ENCODE measurements at places on chromosomes 1 and 21. TPM values are rescaled to one million over a fixed set of nuclear protein-coding genes. Genes with fewer than 3 reads are reported as not detected.

The ARTN gene
- not detected for total RNA-seq

DNA sequence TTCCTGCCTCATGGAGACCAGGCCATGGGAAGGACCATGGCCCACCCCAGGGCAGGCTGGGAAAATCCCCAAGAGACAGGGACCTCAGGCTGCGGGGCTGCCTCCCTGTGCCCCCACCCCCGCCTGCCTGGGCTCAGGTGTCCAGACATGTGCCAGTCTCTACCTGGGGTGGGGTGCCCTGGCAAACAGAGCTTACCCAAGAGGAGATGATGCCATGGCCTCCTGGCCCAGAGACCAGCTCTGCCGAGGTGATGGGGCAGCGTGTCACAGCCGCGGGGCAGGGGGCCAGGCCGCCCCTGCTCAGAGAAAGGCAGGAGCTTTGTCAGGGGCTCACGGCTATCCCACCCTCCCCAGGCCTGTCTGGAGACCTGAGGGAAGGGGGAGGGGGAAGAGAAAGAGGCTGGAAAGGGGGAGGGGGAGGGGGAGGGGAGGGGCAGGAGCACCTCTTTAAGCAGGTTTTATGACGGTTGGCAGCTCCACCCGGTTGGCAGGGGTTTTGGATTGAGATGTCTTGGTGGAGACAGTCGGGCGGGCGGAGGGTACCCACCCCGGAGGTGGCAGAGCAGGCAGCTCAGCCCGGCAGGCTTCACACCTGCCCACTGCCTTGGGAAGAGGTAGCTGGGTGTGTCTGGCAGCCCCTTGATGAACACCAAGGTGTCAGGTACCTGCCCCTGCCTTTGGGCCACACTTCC is 101.5 kb upstream of the IFFO2 start:
- peaks cover 3% of the 10 kb centered on the region for H3K4me1 ChIP-seq
- H3K27ac ChIP-seq, result no peak overlapping the region
- no peak for DNase-seq
- H3K4me3 ChIP-seq, result no peak overlapping the region
- no peaks in the 10 kb centered on the region for H3K36me3 ChIP-seq

- DNase-seq, result no peak
- no peaks in the 10 kb centered on the region for H3K36me3 ChIP-seq
- peaks cover 33% of the 10 kb centered on the region for H3K4me1 ChIP-seq
- no peaks in the 10 kb centered on the region for H3K27me3 ChIP-seq
Observed at GRCh38 chr21:45891388-45892155, 90.0 kb upstream of the COL6A1 start.

The ADAMTS1 gene
- 42.4 TPM for total RNA-seq

- H3K27ac ChIP-seq, result no peak overlapping the region
- H3K27me3 ChIP-seq, result no peaks in the 10 kb centered on the region
- no peaks in the 10 kb centered on the region for H3K36me3 ChIP-seq
- no peak overlapping the region for H3K4me3 ChIP-seq
Observed at GRCh38 chr1:242139986-242140385, 141.1 kb upstream of the MAP1LC3C start.

GRCh38 chr1:112637254-112638109 is 17.9 kb downstream of the CAPZA1 start:
- H3K4me1 ChIP-seq, result peaks cover 49% of the 10 kb centered on the region
- H3K4me3 ChIP-seq, result no peak overlapping the region
- H3K27me3 ChIP-seq, result no peaks in the 10 kb centered on the region
- DNase-seq, result no peak
- no peaks in the 10 kb centered on the region for H3K36me3 ChIP-seq
- no peak overlapping the region for H3K27ac ChIP-seq

DNA sequence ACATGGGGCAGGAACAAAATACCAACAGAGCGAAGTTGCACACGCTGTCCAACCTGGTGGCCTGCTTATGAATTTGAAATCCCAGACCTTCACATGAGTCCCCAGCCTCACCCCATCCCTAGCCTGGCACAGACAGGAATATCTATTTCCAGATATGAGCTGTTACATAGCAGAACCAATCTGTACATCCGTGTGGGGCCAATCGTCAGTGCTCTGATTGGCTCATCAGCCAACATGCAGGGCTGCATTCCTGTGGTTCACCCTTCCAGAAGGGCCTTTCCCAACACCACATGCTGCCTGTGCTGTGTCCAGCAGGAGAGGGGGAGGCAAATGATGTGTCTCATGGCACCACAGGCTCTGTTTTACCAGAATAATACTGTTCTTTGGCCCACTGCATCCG is 31.3 kb downstream of the CCN1 start:
- peaks cover 24% of the 10 kb centered on the region for H3K4me1 ChIP-seq
- H3K4me3 ChIP-seq, result no peak overlapping the region
- no peaks in the 10 kb centered on the region for H3K36me3 ChIP-seq
- no peak overlapping the region for H3K27ac ChIP-seq
- H3K27me3 ChIP-seq, result no peaks in the 10 kb centered on the region
- peak; percentile 43 for DNase-seq
